Stimulated activated CD4-positive, alpha-beta T cell treated with anti-CD3 and anti-CD28 coated beads, Interleukin-1b, Interleukin-23, amount 100 ng/mL, for 48 hours (primary cell): ENCODE measurements at places on chromosomes 11 and 22.

DNA sequence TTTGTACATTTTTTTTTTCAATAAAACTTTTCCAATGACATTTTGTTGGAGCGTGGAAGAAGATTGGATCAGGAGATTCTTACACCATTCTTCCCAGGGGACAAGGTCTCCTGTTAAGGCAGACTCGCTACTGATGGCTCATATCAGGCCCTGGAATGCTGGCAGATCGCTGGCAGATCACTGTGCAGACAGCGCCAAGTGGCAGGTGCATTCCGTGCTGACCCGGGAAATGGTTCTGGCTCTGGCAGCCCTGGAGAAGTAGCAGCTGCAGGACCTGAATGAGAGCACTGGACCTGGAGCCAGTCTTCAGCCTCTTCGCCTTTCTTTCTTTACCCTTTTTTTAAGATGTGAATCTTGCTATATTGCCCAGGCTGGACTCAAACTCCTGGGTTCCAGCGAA, 10.7 kb downstream of the SERPINH1 start:
- DNase-seq: no peak

DNA sequence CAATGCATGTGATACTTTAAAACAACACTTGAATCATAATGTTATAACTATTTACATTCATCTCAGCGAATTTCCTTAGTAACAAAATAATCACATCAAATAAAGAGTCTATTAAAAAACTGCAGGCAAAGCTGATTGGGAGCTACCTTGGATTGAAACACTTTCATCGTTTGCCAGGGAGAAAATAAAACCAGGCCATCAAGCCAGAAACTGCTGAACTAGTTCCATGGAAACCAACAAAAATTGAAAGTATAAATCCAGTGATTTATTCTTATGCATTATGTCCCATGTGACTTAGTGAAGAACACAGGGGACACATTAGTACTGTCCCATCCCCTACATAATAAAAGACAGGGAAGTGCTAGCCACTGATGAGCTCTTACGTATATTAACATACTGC, 21.7 kb downstream of the SLC35F2 start:
- no peak for DNase-seq

GRCh38 chr11:112983887-112984286, 22.7 kb downstream of the NCAM1 start:
- DNase-seq: no peak

DNA sequence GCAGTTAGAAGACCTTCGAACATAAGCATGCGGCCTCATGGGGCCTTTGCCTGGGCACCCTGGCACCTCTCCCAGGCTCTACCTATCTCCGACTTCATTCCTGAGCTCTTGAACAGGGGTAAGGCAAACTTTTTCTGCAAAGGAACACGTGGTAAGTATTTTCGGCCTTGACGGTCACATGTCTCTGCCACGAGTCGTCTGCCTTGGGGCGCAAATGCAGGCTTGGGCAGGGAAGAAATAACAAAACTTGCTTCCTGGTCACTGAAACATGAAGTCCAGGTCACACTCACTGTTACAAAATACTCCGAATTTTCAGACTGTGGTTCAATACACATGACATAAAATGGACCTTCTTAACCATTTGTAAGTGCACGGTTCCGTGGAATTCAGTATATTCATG, 3.4 kb upstream of the ASCL2 start:
- no peak for DNase-seq

- DNase-seq: no peak
Observed at GRCh38 chr22:38043151-38044039, 13.8 kb upstream of the PICK1 start.

DNA sequence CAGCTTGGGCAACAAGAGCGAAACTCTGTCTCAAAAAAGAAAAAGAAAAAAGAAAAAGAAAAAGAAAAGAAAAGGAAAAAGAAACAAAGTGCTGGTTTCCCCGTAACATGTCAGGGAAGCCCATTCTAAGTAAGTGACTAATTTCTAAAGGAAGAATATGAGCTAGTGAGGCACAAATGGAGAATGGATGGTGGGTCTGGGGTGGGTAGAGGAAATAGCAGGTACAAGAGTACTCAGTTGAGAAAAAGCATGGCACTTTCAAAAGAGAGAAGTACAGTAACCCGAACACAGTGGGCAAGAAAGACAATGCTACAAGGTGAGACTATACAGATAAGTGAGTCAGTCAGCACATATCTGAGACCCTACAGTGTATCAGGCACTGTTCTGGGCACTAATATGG, 4.5 kb downstream of the MAJIN start:
- no peak for DNase-seq

- DNase-seq: no peak
Observed at GRCh38 chr22:17120711-17121232, 388 bp downstream of the TMEM121B start.

DNA sequence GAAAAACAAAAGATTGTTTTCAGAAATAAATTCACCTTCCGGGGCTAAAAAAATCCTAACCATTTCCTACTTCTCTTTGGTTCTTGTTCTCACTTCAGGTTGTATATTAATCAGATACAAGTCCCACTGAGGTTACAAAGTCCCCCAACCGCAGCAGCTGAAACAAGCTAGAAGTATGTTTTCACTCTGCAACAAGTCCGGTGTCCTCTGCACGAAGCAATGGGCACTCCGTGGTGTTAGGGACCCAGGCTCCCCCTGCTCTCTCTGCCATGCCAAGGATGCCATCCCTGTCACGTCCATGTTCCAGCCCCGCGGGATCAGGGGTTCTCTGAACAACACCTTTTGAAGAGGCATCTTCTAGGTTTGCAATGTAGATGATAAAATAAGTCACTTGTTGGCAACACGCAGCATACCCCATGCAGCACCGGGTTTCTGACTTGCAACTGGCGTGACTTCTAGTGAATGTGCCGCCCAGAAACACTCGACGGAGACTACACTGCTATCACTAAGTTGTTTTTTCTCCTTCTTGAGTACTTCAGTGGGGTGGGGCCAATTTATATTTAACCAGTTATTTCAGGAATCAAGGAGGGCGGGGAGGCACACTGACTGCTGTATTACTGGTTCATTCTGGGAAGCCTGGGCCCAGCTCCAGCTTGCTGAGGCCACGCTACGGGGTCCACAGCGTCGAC, 25.4 kb upstream of the GSTP1 start:
- DNase-seq: no peak

GRCh38 chr11:130544266-130544665, 95.8 kb downstream of the ADAMTS15 start:
- DNase-seq: no peak

DNA sequence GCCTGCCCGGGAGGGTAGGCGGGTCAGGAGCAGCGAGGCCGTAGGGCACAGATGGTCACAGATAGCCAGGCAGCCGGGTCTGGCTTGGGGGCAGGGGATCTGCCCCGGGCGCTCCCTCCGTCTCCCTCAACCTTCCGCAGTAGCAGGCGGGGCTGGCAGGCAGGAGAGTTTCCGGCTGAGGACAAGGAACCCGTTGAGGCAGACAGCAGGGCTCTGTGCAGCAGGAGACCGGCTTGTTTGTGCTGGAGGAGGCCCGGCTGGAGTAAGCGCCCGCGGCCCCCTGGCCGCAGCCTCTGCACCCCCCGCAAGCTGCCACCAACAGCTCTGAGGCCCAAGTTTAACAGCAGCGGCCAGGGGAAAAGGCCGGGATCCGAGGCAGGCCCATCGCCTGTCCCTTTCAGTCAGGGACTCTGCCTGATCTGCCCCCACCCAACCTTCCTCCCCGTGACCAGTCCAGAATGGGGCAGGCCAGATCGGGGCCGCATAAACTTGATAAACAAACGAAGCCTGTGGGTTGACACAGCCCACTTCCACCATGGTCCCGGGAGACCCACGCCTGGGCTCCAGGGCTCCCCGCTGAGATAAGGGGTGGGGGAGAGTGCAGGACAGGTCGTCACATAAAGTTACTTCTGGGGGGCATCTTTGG, 13.6 kb downstream of the SCARF2 start:
- DNase-seq: no peak

- DNase-seq: no peak
Observed at GRCh38 chr11:85665733-85666132, 804 bp upstream of the CREBZF start.

DNA sequence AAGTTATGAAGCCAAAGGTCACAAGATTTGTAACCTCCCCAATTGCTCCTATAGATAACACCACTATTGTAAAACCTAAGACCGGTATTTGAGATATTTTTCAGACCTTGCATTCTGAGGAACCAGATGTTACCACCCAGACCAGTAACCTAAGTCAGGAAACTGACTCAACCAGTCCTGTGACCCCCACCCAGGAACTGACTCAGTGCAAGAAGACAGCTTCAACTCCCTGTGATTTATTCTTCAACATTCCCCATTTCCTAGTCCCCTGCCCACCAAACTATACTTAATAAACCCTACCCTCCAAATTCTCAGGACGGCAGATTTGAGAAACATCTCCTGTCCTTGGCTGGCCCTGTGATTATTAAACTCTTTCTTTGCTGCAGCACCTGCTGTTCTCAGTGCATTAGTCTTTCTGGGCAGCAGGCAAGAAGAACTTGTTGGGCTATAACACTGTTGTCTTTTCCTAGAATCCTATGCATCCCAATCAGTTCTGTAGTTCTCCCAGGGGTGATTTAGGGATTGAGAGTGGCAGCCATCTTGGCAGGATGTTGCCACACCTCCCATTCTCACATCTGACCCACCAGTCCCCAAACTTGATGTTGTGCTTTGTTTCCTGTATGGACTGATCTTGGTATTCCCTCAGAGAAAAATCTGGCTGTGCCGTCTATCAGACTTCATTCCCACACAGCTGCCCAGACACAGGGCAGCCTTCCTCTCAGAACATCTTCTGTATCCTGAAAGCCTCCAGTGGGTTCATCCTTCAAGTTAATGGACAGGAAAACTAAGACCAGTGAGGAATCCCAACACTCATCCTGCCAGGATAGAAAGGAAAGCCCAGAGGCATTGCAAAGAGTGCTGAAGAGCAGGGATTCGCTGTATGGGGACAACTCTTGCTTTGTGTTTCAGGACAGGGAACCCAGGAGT, 104.0 kb downstream of the PDE2A start:
- no peak for DNase-seq

GRCh38 chr22:40010746-40011145, 16.0 kb downstream of the FAM83F start:
- DNase-seq: no peak

- no peak for DNase-seq
Observed at GRCh38 chr11:44190883-44191230, 95.4 kb downstream of the EXT2 start.

DNA sequence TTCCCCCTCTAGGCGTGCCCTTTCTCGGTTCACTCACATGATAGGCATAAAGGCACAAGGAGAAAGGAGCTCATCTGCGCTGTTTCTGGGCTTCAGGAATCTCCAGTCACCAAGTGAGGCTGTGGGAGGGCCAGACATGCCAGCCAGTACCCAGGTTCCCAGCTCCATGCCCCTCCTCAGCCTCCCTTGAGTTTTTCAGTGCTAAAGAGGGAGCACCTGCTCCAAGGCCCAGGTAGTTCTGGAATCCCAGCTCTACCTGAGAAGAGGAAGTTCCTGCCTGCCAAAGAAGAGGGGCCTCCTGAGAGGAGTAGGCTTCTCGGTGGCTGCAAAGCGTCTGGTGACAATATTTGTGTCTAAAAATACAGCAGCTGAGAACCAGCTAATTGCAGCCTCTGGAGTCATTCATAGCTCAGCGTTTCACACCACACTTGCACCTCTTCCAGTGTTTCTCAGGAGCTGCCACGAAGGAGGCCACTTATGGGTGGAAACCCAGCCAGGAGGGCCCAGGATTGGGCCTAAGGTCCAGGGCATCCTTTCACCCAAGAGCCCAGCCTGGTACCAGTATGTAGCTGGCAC, 197.4 kb downstream of the TRIM29 start:
- DNase-seq: no peak

GRCh38 chr11:1258401-1259075, 35.7 kb downstream of the MUC5B start:
- no peak for DNase-seq

DNA sequence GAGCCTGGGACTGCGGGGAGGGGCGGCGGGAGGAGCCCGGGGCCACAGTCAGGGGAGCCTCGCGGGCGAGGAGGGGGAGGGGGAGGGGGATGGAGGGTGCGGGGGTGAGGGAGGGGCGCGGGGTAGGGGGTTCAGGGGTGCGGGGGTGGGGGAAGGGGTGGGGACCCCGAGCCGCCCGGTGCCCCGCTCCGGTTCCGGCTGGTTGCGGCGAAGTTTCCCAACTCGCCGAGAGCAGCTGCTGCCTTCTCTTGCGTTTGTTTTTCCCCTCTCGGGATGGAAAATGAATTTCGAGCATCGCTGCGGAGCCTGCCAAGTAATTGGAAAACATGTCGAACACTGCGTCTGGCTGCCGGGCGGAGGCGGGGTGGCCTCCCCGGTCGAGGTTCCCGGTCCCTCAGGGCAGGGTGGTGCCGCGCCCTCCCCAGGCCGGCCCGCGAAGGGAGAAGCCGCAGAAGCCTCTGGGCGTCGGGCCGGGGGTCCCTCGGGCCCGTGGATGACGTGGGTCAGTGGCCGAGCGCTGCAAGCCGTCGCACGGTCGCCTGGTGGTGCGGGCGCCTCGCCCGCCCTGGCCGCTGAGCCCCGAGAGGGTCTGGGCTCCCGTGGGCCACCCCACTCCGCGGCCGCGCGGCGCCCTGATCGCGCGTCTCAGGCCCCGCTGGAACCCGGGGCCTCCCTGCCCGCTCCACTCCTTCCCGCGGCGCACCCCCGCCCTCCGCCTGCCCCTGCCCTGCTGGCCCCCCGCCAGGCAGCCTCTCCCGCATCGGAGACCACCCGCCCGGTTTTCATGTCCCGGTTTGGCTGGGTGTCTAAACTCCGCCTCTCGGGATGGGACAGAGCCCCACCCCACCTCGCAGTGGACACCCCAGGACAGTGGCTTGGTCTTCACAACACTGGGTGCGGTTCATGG, 12.1 kb downstream of the SPATA19 start:
- no peak for DNase-seq

DNA sequence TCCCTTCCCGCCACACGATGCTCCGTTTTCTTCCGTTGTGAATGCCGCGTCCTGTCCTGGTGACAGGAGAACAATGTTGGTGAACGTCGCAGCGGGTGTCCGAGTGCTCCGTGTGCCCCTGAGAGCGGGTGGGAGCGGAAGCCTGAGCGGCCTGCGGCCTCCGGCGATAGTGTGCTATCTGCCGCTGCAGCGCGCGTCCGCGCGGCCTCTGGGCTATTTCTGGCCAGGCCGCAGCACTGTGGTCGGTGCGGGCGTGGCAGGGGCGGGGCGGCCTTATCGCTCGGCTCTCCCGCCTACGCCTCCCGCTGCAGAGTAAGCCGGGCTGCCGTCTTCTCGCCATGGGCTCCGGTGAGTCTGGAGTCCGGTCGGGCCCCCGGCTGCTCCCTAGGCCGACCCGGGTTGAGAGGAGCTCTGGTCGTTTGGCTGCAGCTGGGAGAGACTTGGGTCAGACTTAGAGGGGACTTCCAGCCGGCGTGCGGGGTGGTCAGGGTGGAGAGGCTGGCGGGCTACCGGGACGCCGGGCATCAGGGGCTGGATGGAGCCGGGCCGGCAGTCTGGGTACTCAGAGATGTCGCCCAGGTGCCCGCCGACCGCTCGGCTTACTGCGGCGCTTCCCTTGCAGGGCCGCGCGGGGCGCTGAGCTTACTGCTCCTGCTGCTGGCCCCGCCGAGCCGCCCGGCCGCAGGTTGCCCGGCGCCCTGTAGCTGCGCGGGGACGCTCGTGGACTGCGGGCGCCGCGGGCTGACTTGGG, at the start of gene GP1BB:
GP1BB (plus strand) TSS at position 308 of the 751 bp plus-strand sequence; CDS start at position 339, 31 bp downstream.
- DNase-seq: peak; percentile 35

GRCh38 chr11:115500547-115501501, 3.4 kb downstream of the CADM1 start:
- no peak for DNase-seq
